ENCODE measurements at places on chromosomes 4 and X.

DNA sequence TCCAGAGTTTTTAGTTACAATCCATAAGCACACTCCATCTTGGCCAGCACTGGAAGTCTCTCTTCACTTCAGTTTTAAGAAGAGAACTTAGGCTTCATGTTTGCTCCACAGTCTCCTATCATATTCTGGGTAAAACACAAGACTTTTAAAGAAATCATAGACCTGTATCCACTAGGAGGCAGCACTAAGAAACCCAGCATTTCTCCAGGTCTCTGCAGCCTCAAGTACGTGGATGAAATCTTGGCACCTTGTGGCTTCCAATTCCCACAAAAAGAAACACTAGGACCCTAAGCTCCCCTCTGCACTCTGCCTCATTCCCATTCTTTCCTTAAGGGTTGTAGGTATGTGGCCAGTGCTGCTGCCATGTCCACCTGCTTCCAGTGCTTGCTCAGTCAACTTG is 367.3 kb upstream of the CASK start:
- no peak for DNase-seq

- DNase-seq: no peak
These were observed 1254.4 kb downstream of the PCDH7 start for GRCh38 chr4:31974490-31975002.

DNA sequence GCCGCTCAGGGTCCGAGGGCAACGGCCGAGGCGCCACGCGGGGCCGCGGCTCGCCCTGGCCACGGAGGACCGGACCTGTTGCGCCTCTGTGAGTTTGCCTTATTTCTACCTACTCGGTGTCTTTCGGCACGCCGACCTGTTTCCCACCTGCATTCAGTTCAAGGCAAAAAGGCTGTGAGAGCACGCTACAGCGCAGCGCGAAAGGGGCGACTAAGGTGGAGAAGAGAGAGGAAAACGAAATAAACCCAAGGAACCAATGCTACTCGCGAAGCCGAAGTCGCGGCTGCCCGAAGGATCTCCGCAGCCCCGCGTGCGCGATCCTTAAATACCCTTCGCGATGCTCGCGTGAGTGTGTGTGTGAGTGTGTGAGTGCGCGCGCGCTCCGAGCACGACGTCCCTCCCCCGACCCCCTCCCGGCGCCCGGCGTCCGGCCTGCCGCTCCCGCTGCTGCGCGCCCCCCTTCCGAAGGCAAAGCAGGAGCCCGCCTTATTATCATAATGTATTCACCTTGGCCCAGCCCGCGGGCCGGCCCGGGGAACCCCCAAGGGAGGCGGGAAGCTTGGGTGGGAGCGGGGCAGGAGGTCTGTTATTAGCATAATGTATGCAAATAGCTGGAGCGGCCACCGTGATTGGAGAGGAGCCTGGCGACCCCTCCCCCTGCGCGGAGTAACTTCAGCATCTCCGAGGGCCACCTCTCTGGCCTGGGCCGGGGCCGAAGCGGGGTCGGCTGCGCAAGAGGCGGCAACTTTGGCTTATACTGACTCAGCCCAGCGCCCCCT is at the start of gene COL25A1:
TSS of gene COL25A1 (minus strand) at position 298 of the 779 bp plus-strand sequence.
- no peak for DNase-seq

- no peak for DNase-seq
These were observed 70.9 kb downstream of the NDST4 start for GRCh38 chr4:115042496-115042895.

DNA sequence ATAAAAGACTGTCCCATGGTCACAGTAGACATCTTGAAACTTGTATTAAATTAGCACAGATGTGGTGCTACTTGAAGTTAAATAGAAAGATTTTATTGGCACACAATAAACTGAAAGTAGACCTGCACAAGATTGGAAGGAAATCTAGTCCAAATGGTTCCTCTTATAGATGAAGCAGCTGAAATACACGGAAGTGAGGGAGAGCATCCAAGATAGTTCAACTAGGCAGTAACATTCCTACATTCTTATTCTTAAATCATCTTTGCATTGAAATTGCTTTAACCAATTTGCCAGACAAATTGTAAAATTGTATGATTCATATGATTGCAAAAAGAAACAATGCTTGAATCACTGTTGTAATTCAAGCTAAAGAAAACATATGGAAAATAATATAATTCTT is 87.6 kb upstream of the VCX3B start:
- DNase-seq: no peak

DNA sequence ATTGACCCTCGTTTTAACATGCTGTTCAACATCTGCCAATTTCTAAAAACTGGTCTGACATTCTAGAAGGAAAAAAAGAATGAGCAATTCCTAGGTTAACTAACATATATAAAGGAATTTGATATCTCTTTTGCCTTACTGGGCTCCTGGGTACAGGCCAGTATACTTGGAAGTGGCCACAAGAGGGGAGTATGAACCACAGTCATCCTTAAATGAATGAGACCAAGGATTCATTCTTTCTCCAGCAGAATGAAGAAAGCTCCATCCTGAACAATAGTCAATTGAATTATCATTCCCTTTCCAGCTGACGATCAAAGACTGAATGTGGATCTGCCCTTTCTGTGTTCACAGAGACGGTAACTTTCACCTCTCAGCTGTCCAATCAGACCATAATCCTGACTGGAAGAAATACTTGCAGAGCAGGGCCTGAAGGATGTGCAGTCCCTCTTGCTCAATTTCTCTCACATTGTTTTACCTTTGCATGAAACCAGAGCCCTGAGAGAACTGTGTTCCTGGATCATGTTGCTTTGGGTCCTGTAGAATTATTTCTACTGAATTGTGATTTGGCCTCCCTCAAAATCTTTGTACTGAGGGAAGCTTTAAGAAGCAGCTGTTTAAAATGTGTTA is 14.8 kb upstream of the SPARCL1 start:
- no peak for DNase-seq

- DNase-seq: no peak
These were observed 35.0 kb upstream of the DKK2 start for GRCh38 chr4:107071108-107071507.

GRCh38 chrX:107374132-107374531 is 75.3 kb upstream of the FRMPD3 start:
- no peak for DNase-seq

- DNase-seq: no peak
These were observed 2012.4 kb upstream of the IGFBP7 start for GRCh38 chr4:59122626-59123025.

- no peak for DNase-seq
These were observed 5.1 kb upstream of the CENPC start for GRCh38 chr4:67550451-67550850.

DNA sequence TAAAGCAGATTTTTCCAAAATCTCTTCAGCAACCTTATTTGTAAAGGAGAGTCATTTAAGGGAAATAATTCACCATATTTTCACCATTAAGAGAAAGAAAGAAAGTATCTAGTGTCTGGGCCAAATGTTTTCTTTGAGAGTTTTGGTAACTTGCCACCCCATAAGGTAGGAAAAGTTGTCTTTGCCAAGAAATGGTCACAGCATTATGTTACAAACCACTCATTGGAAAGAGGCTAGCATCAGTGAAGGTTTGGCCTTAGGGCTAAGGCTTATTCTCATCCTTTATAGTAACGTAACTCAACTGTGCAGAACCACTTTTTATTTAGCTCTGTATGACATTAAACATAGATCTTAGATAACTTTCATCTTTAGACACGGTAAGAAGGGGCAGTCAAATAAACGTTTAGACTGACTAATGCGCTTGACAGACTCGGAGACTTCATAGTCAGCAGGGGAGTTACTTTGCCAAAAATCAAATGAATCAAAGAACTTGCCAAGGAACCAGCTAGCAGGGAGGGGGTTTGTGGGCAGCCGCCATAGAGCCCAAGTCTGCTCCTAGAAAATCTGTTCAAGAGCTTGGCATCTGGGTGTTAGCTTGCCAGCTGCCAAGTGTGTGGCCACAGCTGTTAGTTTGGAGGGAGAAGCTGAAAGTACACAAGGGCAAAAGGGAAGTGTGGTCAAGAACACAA is 182.8 kb upstream of the GRID2 start:
- DNase-seq: no peak
